Activated CD4-positive, CD25-positive, alpha-beta regulatory T cell treated with anti-CD3 and anti-CD28 coated beads, Interleukin-2, amount 50 U/mL, for 72 hours (primary cell): ENCODE measurements at places on chromosomes 4 and X.

DNA sequence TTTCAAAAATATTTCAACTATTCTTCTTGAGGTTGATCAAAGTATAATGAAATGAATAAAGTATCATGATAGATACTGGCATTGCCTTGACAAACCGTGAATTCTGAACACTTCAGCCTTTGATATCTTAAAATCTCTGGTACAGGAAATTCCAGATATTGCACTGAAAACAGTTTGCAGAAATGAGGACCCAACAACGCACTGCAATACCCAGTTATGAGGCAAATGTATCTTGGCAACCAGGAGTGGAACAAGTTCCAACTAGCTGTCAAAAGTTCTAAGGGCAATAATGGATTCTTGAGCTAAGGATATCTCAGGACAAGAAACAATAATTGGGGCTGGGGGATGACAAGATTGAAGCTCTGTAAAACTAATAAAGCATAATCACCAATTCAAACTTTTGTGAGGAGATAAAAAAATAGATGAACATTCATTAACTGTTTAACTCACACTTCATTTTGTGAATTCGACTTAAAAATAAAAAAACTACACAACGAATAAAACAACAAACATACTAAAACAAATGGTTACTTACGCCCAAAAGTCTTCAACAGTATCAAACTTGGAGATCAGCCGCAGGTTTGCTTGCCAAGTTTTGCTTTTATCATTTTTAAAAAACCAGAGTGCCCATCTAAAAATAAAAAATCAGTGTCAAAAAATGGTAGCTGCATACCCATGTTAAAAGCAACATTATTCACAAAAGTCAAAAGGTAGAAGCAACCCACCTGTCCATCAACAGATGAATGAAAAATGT, 38.1 kb downstream of the EIF4E start:
- no peak for DNase-seq

GRCh38 chr4:51923343-51923742, 80.4 kb downstream of the DCUN1D4 start:
- DNase-seq = no peak

- no peak for DNase-seq
These were observed 1.2 kb downstream of the TLR6 start for GRCh38 chr4:38855466-38855865.

DNA sequence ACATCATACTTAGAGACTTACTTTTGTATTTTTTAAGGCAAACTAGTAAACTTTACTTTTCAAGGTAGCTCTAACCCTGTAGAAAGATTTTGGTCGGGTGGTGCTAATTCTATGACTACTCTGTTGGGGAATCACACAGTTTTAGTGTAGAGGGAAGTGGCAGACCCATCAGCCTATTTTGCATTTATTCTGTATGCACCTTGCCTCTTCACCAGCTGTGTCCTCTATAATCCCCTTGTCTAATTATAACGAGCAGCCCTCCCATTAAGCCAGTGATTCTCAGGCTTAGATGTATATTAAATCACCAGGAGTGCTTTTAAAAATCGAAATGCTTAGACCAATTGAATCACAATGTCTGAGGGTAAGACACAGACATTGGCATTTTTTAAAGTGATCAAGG, 78.1 kb downstream of the GALNT7 start:
- no peak for DNase-seq

DNA sequence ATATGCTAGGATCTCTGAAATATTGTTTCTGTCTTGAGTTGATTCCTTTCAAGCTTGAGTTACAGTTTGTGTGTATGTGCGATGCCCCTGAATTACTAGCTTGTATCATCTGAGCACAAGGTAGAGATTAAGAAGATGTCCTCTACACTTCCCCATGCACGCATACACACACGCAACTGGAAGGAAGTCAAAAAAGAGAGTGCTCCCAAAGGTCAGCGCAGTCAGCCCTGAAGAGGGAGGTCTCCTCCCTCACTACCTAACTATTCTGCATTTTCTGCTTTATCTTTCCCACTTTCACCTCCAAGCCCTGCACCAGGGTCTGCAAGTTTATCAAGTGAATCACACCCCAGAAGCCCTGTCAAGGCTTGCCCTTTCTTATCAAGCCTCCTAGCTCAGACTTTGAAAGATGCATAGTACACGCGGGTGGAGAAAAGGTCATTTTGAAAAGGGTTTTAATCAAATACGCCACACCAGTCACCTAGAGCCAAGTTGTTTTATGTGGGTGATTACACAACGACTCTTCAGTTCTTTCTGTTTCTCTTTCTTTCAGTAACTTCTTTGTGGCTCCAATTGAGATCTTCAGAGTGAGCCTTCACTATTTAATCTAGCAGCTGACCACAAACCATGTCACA, 127.7 kb downstream of the ASB9 start:
- no peak for DNase-seq

DNA sequence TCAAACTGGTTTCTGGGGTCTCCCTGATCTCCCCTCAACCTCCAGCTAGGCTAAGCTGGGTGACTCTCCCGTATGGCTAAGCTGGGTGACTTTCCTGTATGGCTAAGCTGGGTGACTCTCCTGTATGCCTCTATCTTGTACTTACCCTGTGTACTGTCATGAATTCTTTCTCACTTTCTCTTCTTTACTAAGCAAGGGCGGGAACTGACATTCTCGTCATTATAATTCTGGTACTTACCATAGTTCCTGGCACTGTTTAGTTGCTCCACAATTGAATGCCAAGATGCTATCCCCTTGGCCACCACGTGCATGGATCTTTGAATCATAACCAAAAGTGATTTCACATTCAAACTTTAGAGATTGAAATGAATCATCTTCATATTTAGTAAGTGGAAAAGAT, 8.8 kb downstream of the INTU start:
- no peak for DNase-seq

- DNase-seq = no peak
These were observed 24.8 kb downstream of the PDGFC start for GRCh38 chr4:156946516-156947424.

- DNase-seq = no peak
These were observed 2456.4 kb downstream of the PCDH7 start for GRCh38 chr4:33176566-33176965.

DNA sequence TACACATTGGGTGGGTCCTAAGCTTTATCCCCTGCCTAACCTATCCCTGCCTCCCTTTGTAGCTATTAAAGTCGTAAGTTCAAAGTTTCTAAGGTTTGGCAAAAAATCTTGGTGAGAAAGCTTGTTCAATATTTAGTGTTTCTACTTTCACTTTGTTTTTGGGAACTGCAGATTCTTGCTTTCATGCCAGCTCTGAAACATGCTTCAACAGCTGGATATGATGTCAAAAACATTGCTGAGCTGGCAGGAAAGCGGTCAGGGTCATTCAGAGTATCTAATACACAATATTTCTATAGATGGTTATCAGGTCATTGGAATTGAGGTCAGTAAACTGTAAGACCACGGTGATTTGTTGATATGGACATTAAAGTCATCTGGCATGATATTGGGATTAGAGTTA, 19.7 kb downstream of the CENPI start:
- no peak for DNase-seq

- DNase-seq = no peak
These were observed 576.8 kb upstream of the SMIM31 start for GRCh38 chr4:164177153-164177552.

DNA sequence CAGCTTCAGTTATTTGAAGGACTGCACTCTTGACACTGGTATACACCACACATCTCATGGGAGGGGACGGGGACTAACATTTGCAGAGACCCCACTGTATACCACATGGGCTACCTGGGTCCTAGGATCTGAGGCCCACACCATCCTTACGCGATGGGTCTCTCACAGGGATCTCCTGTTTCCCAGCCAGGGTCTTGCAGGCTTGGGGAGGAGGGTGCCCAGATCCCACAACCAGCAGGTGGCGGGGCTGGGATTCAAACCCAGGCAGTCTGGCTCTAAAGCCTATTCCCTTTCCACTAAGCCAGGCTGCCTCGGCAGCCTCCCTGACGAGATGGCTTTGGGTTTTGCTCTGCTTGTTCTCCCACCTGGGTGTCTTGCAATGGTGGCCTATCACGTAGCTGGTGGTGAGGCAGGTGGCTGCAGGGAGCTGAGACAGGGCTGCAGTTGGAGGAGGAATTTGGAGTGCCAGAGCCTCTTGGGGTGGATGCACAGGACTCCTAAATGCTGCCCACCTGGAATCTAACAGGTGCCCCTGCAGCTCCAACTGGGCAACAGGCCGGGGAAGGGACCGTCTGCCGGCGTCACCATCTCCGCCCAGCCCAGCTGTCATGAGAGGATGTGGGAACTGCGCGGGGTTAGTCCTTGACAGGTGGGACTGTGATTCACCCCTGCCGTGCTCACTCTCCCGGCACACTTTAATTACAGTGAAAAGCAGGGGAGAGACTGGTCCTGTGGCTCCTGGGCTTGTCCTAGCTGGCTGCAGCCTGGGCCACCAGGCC, 110.7 kb downstream of the PSAPL1 start:
- DNase-seq = no peak

DNA sequence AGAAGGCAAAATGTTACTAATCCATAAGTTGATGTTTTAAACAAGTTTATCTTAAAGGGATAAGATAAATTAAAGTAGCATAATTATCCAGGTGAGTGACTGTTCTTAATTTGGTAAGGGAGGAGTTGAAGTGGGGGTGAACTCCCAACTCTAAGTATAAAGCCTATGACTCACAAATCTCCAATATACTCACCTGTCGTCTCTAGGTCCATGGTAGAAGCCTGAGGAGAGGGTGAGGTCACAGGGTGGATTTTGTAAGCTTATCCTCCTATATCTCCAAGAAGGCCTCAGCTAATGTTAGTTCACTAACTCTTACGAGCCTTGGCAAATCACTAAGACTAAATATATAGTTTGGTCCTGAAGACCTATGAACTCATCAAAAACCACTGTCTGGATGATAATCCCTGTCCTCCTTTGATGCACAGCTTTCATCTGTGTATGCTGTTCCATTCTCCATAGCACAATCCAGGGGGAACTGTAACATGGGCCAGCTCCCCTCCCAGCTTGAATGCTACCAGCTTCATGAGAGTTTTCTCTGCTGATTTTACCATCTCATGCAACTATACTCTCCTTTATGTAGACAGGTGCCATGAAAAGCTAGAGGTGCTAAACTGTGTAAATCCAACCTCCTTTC, 158.7 kb downstream of the BTC start:
- DNase-seq = no peak

- DNase-seq = no peak
These were observed 98.0 kb downstream of the AMMECR1 start for GRCh38 chrX:110219920-110220319.

DNA sequence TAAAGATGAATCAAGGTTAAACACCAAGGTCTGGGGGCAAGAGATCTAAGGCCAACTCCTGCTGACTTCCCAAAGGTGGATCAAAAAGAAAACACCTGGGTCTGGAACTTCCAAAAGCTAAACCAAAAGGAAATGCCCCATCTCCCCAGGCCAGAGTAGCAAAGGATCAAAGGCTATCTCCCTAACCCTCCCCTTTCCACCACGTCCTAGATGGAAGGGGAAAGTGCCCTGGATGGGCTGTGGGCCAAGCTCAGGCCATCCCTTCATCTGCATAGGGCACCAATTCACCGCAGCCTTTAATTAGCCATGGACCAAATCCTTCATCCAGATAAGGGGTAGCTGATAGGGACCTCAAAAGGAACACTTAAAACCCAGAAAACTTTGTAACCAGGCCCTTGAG, 100.2 kb downstream of the WDFY3 start:
- no peak for DNase-seq

- DNase-seq = no peak
These were observed 158.4 kb downstream of the PDHA2 start for GRCh38 chr4:95998311-95998710.

- DNase-seq = no peak
These were observed 53.9 kb upstream of the PDLIM3 start for GRCh38 chr4:185589067-185589836.

- DNase-seq = no peak
These were observed 135.2 kb upstream of the RASGEF1B start for GRCh38 chr4:81606801-81607501.

GRCh38 chr4:42954963-42955669, 62.6 kb downstream of the GRXCR1 start:
- no peak for DNase-seq

GRCh38 chr4:173415092-173415491, 16.2 kb upstream of the SCRG1 start:
- DNase-seq = no peak

DNA sequence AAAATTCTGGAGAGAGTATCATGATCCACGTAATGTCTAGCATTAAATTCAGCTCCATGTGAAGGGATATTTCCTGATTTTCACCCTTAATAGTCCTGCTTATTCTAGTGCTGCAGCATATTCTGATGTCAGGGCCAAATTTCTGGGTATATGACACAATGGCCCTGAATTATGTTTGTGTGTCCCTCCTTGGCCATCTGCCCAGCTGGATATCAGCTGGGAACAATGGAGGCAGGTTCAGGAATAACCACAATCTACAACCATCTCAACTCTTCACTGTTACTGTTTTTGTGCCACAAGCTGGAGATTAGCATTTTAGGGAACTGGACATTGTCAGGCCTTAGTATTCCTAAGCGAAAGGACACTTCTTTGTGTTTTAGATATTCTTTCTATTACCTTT, 3.5 kb downstream of the GLRB start:
- no peak for DNase-seq

DNA sequence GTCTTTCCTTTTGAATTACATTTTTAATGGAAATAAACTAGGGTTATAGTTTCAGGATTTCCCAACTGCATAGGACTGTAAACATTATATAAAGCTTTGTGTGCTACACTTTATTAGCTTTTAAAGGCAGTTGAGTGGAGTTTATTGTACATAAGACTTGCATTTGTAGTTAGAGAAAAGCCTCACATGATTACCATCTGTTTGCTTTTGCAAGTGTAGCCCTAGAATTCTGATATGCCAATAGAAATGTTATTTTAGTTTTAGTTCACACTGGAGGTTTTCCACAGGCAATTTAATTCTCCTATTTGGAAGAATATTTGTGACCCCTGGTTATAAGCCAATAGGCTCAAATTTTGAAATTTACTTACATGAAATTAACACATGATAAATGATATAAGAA, 41.3 kb upstream of the ANK2 start:
- DNase-seq = no peak

GRCh38 chr4:24980064-24980690, 50.6 kb downstream of the LGI2 start:
- DNase-seq = peak; percentile 36

- no peak for DNase-seq
These were observed 426.5 kb upstream of the FMR1 start for GRCh38 chrX:147485207-147485606.

GRCh38 chrX:13250826-13251580, 68.8 kb downstream of the ATXN3L start:
- DNase-seq = no peak

DNA sequence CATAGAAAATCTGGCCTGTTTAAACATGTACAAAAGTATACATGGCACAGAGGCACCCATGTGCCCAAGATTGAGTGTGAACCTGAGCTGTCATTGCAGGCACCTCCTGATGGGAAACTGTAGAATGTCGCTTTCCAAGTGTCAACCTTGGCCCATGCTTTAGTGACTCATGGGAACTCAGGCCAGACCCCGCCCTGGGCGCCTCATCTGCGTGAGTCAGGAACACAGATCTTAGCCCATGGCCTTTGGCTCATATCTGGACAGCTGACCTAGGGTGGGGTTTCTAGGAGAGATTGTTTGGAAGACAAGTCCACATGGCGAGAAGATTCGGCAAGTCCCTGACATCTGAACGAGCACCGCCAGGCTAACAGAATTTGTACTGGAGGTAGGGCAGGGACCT, 50.0 kb downstream of the CYTL1 start:
- DNase-seq = no peak
